Stimulated activated CD4-positive, alpha-beta T cell treated with anti-CD3 and anti-CD28 coated beads, TNF-alpha, amount 100 ng/mL, for 1 hour (primary cell): ENCODE measurements at places on chromosomes 3 and 15.

GRCh38 chr15:58551764-58552504, 120.1 kb downstream of the LIPC start:
- DNase-seq, result no peak

DNA sequence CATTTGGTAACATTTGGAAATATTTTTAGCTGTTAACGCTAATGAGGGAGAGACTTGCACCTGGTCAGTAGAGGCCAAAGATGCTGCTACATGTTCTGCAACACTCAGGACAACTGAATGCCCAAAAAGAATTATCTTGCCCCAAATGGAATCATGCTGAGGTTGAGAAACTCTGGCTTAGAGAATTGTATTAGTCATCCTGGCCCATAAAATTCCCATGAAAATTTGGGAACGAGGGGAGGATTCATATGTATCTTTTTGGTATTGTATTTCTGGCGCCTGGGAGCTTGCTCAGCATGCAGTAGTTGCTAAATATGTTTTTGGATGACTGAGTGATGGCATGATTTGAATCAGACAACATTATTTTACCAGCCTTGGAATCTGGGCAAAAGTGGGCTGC, 59.9 kb downstream of the CHL1 start:
- no peak for DNase-seq

GRCh38 chr3:28575746-28576613, 227.4 kb upstream of the AZI2 start:
- no peak for DNase-seq

GRCh38 chr3:170360916-170361315, 3.4 kb downstream of the SKIL start:
- no peak for DNase-seq

DNA sequence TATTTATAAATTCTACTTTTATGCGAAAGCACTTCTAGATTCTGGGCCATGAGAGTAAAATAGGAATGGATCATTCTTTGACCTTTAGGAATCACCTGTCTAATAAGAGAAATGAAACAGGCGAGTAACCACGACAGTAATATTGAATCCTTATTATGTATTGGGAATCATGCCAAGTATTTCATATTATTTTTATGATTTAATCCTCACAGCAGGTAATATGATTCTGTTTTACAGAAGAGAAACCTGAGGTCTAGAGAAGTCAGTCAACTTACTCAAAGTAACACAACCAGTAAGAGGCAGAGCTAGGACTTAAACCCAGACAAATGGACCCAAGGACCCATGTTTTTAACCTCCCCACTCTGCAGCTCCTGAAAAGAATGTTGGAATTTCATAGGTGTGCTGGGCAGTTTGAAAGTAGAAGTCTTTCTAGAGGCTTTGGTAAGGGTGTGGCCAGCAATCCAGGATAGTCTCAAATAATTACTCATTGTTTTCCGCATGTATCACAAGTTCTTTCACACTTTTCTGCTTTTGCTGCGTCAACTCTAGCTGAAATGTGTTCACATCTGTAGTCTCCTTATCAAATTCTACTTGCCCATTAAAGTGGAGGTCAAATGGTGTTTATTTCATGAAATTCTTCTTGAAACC, 181.7 kb downstream of the TPRG1 start:
- no peak for DNase-seq

DNA sequence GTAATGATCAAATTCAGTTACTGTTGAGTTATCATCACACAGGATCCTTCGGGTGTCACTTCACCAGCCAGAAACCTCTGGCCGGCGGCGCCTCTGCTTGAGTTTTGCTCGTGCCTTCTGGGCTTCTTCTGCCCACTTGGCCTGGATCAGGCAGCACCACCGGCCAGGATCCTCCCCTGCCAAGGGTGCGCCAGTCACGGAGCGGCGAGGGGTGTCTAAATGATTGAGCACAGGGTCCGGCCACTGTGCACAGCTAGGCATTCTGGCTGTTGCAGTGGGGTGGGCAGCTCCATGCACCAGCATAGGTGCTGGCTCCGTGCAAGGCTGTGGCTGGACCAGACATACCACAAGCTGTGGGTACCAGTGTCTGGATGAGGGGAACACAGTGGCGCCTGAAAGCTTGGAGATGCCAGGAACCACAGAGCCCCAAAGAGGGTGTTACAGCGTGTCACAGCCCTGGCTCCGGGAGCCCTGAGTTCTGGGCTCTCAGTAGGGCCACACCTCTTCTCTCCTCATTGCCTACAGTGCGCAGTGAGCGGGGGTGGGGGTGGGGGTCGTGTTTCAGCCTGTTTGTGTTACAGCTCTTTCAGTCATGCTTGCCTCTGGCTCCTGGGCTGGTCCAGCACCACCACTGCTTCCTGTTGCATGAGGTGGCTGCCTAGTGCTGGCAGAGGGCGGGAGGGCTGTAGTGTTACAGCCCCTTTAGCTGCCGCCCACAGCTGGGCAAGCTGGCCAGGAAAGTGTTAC, 169.4 kb downstream of the FNDC3B start:
- DNase-seq, result no peak

DNA sequence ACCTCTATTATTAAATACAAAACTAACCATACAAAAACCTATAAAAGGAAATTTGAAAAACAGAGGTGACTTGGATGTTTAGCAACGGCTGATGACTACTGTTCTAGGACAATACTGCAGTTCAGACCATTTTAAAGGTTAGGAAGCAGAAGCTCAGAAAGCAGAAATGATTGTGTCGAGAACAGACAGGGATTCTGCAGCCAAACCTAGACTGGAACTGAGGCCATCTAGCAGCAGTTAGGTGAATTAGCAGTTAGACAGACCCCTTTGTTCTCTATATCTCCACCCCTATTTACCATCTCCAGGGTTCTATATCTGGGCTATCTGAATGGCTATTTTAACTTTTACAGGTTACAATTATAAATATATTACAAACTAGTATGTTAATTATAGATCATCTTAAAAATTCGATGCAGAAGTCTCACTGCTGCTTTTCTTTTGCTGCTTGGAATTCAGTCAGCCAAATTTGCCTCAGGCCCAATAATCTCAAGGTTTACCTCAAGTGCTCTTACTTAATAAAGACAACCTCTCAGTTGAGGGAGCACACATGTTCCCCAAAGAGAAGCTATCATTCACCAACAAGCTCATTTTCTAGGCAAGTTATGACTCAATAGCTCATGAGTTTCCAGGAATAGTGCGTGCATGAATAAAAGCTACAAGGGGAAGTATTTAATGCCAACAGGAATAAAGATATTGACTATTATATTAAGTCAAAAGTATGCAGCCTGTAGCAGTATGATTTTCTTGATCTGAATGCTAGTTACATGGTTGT, 9.3 kb upstream of the IL1RAP start:
- DNase-seq, result no peak

GRCh38 chr3:89690646-89691045, 583.2 kb downstream of the EPHA3 start:
- no peak for DNase-seq

- no peak for DNase-seq
Measured at GRCh38 chr15:74332011-74332410, 35.4 kb downstream of the CYP11A1 start.

DNA sequence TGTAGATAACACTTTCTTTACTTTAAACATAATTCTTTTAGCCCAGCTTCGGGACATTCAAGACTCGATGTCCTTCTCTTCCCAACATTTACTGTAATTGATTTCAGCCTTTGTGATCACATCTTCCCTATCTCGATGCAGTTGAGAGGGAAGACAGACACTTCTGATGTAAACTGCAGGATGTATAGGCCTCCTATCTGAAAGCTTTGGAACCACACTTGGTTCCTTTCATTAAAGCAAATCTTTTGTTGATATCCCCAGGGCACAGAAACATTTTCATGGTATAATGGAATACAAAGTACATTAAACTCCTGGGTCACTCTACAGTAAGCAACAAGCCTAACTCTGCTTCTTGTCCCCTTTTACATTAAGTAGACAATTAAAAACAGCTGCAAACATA, 6.4 kb downstream of the GRM7 start:
- no peak for DNase-seq

- DNase-seq, result no peak
Measured at GRCh38 chr3:38553071-38553470, 56.9 kb downstream of the EXOG start.
